NCI-H1092 treated with DMSO at 0.1 percent for 48 hours (cell line): ENCODE measurements at places on chromosomes 6 and 20.

DNA sequence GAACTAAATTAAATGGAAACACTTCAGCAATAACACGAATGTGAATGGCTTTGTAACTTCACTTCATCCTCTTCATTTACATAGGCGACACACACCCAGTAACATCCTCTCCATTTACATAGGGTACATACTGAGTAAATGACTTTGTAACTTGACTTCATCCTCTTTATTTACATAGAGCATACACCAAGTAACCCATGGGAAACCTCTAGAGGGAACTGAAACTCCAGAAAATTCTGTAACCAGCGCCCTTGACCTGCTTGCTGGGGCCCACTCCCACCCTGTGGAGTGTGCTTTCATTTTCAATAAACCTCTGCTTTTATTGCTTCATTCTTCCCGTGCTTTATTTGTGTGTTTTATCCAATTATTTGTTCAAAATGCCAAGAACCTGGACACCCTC is 81.6 kb upstream of the OPRM1 start:
- no peak for DNase-seq

GRCh38 chr6:41498968-41499599 is 47.1 kb upstream of the FOXP4 start:
- no peak for DNase-seq

DNA sequence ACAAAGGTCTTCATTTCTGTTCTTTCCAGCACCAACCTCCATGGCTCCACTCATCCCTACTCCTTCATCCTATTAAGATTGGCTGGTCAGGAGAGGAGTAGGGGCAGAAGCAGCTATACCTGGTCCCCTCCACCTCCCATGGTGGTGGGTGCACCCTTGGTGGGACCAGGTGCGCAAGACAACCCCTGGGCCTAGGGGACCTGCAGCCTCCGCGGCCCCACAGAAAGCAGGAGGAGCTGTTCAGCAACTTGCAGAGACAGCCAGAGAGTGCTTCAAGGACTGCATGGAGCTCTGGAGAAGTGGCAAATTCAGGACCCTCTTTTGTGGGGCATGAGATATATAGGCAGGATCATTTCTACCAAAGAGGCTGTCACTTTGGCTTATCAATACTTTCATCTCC is 9.8 kb downstream of the ULBP2 start:
- DNase-seq, result no peak

DNA sequence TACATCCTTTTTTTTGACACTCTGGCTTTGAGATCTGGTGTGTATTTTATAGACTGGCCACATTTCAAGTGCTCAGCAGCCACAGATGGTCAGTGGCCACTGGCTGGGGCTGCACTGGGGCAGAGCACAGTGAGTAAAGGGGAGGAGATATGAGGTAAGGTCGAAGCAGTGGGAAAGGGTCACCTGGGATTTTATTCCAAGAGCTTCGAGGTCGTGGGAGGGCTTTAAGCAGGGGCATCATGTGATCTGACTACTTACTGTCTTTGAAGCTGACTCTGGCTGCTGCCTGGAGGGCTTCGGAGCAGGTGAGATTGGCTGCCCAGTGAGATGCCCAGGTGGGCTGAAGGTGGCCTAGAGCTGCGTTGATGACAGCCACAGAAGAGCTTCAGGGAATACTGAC is 6.7 kb downstream of the C20orf203 start:
- no peak for DNase-seq

- DNase-seq, result no peak
Observed at GRCh38 chr20:38554986-38555385, 26.0 kb upstream of the ADIG start.

DNA sequence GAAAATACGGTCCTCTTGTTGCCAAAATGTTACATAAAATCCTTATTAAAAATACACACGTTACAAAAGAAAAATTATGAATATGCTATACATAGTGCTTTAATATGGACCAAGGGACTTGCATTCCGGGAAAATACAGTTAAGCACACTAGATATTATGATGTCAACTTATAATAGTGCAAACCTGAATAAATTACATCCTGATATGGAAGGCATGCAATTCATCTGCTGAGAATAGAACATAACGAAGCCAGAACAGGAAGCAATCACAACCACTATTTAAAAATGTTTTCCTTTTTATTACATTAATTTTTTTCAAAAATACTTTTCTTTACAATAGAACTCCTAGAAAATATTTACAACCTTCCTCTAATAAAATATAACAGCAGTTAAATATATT is 7.8 kb upstream of the MRPS10 start:
- DNase-seq, result no peak

DNA sequence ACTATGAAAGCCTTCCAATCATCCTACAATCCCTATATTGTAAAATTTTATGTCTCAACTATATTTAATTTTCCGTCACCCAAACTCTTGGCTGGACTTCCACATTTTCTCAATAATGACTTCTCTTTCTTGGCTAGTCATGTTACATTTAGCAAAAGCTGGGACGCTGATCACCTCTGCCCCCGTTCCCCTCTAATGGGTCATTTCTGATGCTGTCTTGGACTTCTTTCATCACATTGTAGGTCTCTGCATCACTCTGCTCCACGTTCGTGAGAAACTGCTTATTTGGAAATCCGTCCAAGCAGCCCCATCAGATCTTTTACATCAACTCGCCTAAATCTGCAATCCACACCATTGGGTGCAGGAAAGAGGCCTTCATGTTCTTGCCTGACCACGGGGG is 203.8 kb downstream of the MYLK4 start:
- no peak for DNase-seq

DNA sequence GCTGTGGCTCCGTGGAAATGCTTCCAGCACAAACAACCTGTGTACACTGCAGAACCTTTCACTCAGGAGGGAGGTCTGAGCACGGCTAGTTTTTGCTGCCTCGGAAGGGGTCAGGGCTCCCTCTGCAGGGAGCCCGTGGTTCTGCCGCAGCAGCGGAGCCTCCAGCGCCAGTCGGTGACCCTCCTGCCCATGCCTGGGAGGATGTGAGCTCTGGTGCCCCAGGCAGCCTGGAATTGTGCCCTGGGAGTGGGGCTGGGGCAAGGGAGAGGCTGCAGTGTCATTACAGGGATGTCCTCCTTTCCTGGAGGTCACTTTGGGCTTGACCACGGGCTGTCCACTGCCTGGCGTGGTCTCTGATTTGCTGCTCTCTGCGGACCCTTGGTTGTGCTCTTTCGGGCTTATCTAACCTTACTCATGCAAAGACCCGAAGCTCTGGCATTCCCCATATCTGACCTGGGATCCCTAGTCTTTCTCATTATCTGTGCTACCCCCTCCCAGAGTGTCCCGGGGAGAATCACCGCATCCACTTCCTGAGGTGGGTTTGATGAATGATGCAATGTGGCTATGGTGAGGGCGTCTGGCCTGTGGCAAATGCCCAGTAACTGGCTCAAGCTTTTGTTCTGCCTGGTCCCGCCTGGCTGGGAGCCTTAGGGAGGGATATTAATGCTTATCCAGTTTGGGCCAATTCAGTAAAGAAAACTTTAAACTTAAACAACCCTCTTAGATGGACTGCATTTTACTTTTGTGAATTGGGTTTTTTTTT is 59.6 kb upstream of the TAGAP start:
- DNase-seq, result peak; percentile 39

GRCh38 chr20:16368645-16369292 is 204.5 kb downstream of the KIF16B start:
- no peak for DNase-seq

DNA sequence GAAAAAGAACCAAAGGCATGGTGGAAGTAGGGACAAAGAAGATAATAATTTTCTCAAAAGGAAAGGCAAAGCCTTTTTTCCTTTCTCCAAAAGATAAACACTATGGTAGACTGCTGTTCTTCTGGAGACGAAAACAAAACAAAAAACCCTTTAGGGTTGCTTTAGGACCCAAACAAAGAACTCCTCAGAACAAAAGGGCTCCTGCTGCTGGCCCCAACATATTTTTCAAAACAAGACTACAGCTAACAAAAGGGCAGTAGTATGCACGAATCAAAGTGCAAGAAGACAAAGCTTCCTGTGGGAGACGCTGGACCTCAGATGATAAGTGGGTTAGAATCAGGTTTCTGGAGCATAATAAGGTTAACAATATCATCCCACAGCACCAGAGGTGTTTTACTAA is 15.8 kb downstream of the NCOA5 start:
- no peak for DNase-seq

DNA sequence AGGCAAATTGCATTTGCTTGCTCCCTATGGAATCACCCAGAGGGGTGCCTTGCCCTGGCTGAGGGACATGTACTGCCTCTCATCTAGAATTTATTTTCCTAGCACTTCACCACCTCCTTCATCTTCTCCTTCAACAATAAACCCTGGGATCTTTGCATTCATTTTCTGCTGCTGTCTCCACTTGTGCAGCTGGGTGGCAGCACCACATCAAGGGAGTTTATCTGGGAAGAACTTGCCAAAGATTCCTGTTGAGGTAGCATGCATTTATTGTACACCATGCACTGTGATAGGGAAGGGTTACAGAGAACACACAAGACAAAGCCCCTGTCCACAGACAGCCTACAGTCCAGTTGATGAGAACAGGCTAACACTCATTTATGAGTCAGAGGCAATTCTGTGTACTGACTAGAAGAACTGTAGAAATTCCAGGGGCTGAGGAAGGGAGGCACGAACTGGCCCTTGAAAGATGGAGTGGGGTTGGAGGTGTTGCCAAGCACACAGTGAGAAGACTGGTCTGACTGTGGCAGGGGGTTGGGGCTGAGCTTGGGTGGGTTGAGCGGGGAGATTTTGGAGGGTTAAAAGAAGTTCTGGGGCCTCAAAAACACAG is 17.5 kb downstream of the C20orf173 start:
- no peak for DNase-seq

GRCh38 chr6:31529329-31530150 is 778 bp downstream of the MCCD1 start:
- DNase-seq, result no peak

DNA sequence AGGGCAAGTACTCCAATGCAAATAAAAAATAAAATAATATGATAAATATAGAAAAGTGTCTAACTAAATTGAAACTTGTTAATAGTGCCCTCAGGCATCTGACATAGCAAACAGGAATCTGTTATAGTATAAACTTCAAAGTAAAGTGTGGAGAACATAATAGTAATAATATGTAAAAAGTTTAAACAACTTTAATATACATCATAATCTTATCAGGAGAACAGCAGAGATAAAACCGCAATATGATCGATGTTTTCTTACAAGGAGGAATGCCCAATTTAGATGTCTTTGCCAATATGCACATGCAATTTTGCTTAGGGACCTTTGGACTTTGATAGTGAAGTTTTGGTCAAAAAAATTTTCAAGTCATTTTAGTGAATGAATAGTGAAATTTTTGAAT is 514.8 kb upstream of the IMPG1 start:
- DNase-seq, result no peak

DNA sequence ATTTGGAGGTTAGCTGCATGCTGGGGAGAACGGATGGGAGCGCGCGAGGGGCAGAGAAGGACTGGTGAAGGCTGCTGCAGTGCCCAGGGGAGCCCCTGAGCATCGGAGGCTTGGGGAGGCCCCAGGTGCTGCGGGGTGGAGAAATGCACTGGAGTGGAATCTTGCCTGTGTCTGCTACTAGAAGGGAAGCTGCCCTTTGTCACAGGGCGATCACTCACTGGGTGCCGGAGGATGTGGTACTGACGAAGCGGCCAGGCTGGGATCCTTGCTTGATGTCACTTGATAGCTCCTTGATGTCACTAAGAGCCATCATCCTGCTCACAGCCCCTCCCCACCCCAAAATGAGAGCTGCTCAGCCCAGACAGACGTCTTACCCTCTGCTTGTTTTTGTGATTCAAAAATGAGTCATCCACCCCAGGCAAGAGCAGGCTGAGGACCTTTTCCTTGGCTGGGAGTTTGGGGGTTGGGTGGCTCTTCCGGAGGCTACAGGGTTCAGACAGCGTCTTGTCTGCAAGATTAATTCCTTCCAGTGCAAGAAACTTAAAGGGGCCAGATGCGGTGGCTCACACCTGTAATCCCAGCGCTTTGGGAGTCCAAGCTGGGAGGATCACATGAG is 62.6 kb upstream of the PMEPA1 start:
- no peak for DNase-seq

- no peak for DNase-seq
Observed at GRCh38 chr20:48684501-48685041, 143.2 kb downstream of the PREX1 start.

DNA sequence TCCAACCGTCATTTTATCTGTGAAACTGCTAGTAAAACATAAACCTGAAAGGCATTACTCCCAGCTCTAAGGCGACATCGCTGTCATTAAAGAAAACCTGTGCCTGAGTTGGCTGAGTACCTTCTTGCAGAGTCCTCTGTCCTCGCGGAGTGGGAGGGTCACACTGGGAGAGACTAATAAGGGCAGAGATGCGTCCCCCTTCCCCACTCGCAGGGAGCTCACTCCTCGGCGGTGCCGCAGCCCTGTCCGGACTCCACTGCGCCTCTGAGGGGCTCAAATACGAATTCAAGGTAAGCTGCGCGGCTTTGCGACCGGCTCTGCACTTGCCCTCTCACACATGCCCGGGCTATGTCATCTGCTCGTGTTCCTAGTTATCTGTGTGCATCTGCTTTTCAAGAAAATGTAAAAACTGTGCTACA is at the start of gene COL19A1:
Gene COL19A1, plus strand, starts transcription at position 206 of the 419 bp plus-strand sequence. CDS start 13,012 bp downstream, outside the sequence.
- DNase-seq, result no peak

DNA sequence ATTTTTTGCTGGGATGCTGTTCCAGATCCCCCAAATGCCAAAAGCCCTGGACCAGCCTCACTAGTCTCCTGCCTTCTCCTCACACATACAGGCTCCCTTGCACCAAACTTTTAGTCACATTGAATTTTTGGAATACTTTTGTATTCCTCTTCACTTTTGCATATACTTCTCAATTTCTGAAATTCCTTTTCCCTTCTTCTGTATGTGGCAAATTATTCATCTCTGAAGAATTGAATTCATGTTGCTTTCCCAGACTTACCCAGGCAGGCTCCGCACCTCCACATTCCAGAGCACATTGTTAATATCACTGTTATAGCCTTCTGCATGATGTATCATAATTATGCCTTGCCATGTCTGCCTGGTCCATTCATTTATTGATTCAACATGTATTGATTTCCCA is 255.3 kb upstream of the POU3F2 start:
- no peak for DNase-seq
